ENCODE measurements at places on chromosomes 12 and 14. TPM values are rescaled to one million over a fixed set of nuclear protein-coding genes. Genes with fewer than 3 reads are reported as not detected.

GRCh38 chr14:47466916-47467315, 208.5 kb downstream of the MDGA2 start:
- no peaks in the 10 kb centered on the region for H3K4me1 ChIP-seq
- no peaks in the 10 kb centered on the region for H3K27me3 ChIP-seq
- no peak overlapping the region for H3K27ac ChIP-seq
- no peak for DNase-seq

GRCh38 chr12:108313241-108313605, 25.9 kb downstream of the CMKLR1 start:
- no peak overlapping the region for H3K4me3 ChIP-seq
- H3K36me3 ChIP-seq: no peaks in the 10 kb centered on the region
- H3K27ac ChIP-seq: no peak overlapping the region
- DNase-seq: no peak
- H3K27me3 ChIP-seq: no peaks in the 10 kb centered on the region

- H3K27me3 ChIP-seq: no peaks in the 10 kb centered on the region
- H3K27ac ChIP-seq: no peak overlapping the region
- no peak overlapping the region for H3K4me3 ChIP-seq
- no peak for DNase-seq
- peaks cover 19% of the 10 kb centered on the region for H3K4me1 ChIP-seq
Measured at GRCh38 chr12:120842595-120842994, 61.6 kb downstream of the SPPL3 start.

GRCh38 chr14:68593806-68594536, 198.9 kb downstream of the ZFP36L1 start:
- H3K27ac ChIP-seq: no peak overlapping the region
- peaks cover 20% of the 10 kb centered on the region for H3K4me1 ChIP-seq
- no peak overlapping the region for H3K4me3 ChIP-seq
- H3K27me3 ChIP-seq: no peaks in the 10 kb centered on the region
- no peaks in the 10 kb centered on the region for H3K36me3 ChIP-seq

DNA sequence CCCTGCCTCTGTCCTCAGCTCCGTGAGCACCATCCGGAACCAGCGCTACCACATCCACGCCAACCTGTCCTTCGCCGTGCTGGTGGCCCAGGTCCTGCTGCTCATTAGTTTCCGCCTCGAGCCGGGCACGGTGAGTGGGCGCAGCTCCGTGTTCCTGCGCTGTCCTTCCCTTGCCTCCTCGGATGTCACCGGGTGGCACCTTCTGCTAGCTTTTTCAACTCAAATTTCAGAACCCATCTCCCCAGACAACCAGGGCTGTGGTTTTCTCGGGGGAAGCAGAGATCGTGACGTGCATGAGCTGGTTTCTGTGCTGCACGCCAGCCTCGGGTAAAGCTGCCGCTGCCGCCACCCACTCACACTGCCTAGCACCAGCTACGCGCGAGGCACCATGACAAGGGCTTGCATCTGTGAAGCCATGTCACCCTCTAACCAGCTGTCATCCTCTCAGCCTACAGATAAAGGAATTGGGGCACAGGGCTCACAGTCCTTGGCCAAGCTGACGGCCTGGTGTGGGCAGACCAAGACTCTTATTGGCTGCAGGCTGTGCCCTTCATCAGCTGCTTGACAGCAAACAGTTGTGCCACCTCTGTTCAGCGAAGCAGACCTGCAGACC, 152.1 kb downstream of the ADGRD1 start:
- H3K4me3 ChIP-seq: no peak overlapping the region
- peaks cover 1% of the 10 kb centered on the region for H3K4me1 ChIP-seq
- DNase-seq: no peak
- H3K36me3 ChIP-seq: no peaks in the 10 kb centered on the region
- no peaks in the 10 kb centered on the region for H3K27me3 ChIP-seq
- H3K27ac ChIP-seq: no peak overlapping the region

GRCh38 chr14:98503086-98503815, 768.7 kb downstream of the BCL11B start:
- no peak overlapping the region for H3K27ac ChIP-seq
- no peak for DNase-seq
- H3K27me3 ChIP-seq: no peaks in the 10 kb centered on the region
- H3K36me3 ChIP-seq: no peaks in the 10 kb centered on the region

DNA sequence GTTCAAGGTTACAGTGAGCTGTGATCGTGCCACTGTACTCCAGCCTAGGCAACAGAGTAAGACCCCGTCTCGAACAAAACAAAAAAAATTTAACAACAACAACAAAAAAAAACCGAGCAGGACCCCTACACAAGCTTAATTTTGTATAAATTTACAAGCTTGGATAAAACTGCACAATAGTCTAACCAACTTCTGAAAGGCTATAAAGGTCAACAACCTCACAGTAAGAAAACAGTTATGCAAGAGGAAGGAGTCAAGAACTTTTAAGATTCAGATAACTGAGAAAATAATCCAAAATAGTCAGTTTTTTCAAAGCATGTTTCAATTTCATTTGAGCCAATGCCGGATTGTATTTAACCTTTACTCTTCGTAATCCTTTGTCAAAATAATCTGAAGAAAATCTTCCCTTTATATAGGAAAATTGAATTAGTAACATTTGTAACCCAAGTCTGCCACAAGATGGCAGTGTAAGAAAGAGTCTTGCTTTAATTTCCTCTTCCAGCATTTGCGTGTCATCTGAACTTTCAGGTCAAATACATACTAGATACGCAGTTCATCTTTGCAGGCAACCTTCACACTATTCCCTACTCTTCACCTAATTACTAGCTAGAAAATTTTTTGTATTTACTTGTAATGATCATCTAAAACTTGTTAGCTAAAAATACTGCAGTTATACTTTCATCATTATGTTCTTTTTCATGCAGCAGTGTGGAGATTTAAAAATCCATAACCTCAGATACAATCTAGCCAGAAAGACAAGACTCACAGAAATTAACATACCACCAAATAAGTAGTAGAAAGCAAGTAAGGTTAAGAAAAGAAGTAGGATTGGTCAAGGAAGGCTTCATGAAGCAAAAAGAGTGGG, 5.8 kb downstream of the CCNB1IP1 start:
- no peaks in the 10 kb centered on the region for H3K36me3 ChIP-seq
- DNase-seq: no peak
- no peaks in the 10 kb centered on the region for H3K27me3 ChIP-seq
- H3K27ac ChIP-seq: no peak overlapping the region
- no peak overlapping the region for H3K4me3 ChIP-seq

GRCh38 chr12:71063087-71063486, 94.7 kb downstream of the TSPAN8 start:
- H3K27me3 ChIP-seq: no peaks in the 10 kb centered on the region
- H3K4me1 ChIP-seq: no peaks in the 10 kb centered on the region
- no peak overlapping the region for H3K4me3 ChIP-seq
- DNase-seq: no peak
- no peak overlapping the region for H3K27ac ChIP-seq

The C12orf50 gene
- total RNA-seq: 0.20 TPM

The NKX2-1 gene
- total RNA-seq: not detected

The HNF1A gene
- not detected for total RNA-seq

The ARHGDIB gene
- 77.7 TPM for total RNA-seq

The FOXA1 gene
- total RNA-seq: 2.9 TPM

The TDRD9 gene
- total RNA-seq: 0.48 TPM

The CCDC38 gene
- total RNA-seq: not detected

The OR4E2 gene
- total RNA-seq: not detected

The TRIM9 gene
- total RNA-seq: 0.36 TPM

The RTL1 gene
- total RNA-seq: 0.53 TPM

The IL26 gene
- total RNA-seq: not detected

Measured in ovary (tissue), 10 donors.